SHP77 treated with DMSO at 0.1 percent for 48 hours (cell line): ENCODE measurements at places on chromosomes 12 and 14.

- DNase-seq, result no peak
Observed at GRCh38 chr12:83818881-83819280, 1093.7 kb downstream of the SLC6A15 start.

- DNase-seq, result no peak
Observed at GRCh38 chr14:30928462-30928861, 54.1 kb downstream of the COCH start.

- no peak for DNase-seq
Observed at GRCh38 chr12:41250748-41251147, 62.6 kb downstream of the PDZRN4 start.

DNA sequence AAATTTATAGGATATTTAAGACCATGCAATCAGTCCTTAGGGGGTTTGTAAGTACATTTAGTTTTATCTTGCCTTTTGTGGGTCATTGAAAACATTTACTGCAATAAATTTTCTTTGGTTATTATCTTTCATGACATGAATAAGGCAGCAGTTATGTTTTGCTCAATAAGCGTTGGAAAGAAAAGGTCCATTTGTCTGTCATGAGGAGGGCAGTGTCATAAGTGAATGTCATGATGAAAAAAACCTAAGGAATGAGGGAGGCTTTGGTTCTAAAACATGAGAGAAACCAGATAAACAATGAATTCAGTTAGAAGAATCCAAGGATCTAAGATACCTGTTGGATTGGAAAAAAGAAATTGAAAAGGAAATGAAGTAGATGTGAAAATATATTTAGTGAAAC is 209.4 kb downstream of the NAV3 start:
- no peak for DNase-seq

DNA sequence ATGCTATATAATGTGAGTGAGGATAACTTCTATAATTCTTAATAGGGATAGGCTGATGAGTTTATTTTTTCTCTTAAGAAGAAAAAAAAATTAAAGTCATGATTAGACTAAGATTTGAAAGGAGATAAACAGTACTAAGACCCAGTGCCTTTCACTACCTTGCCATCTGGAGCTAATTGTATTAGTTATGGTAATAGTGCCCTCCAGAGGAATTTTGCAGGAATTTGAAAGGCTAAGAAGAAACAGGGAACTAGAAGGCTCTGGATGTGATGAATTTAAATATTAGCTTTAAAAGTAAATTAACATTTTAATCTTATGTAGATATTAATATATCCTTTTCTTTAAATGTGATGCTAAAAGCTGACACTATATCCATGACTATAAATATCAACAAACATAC is 36.6 kb upstream of the PIK3C2G start:
- no peak for DNase-seq

DNA sequence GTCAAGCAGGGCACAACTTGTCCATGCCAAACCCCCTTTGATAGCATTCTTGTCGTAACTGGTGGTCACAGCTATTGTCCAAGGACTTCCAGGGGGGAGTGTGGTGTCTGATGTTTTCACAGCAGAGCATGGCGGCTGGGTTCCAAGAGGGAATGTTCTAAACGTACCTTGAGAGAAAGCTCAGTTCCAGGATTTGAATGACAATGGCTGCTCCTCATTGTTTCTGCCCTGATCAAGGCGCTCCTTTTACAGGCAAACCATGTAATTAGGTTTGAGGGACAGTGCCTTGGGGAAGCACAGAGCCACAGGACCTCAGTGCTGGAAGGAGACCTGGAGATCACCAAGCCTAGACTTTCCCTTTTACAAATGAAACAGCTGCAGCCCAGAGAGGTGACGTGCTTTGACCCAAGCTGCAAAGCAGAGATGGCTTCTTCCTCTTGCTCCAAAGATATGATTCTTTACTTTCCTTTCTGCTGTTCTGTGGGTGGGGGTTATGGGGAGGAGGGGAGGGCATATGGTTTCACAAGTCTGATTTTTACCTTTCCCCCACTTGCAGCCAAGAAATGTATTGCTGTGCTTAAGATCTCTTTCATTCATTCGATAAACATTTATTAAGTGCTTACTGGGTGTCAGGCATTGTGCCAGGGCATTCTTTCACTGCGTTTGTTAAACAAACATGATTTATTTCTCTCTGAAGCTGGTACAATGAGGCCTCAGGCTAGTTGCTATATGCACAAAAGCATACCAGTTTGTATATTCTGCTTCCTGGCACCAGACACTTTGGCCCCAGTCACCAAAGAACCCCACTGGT is 172.8 kb downstream of the KTN1 start:
- peak; percentile 7 for DNase-seq

DNA sequence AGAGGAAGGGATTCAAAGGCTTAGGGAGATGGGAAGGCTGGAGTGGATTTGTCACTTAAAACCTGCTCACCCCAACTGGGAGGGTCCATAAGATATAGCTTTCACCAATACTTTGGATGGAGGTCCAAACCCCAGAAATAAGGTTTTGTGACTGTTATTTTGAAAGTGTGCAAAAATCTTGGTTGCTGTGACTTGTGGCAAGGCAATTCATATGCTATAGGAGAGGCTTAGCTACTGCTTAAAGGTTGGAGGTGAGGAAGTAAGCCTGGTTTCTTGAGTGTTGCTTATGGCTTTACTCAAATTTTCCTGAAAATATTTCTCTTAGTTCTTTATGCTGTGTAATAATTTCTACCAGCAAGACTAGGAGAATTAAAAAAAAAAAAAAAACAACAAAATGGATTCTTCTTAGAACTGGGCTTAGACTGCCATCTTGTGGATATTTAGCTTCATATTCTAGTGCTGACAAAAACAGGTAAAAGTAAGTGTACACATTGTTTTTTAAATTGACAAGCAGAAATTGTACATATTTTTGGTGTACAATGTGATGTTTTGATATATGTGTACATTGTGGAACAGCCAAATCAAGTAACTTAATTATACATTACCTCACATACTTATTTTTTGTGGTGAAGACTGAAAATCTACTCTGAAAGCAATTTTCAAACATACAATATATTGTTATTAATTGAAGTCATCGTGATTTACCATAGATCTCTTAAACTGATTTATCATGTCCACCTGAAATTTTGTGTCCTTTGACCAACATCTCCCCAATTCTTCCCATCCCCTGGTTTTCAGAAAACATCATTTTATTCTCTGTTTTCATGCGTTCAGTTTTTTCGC is 23.0 kb downstream of the PDE6H start:
- DNase-seq, result no peak

GRCh38 chr14:91997492-91997891 is 42.4 kb downstream of the TRIP11 start:
- DNase-seq, result no peak

DNA sequence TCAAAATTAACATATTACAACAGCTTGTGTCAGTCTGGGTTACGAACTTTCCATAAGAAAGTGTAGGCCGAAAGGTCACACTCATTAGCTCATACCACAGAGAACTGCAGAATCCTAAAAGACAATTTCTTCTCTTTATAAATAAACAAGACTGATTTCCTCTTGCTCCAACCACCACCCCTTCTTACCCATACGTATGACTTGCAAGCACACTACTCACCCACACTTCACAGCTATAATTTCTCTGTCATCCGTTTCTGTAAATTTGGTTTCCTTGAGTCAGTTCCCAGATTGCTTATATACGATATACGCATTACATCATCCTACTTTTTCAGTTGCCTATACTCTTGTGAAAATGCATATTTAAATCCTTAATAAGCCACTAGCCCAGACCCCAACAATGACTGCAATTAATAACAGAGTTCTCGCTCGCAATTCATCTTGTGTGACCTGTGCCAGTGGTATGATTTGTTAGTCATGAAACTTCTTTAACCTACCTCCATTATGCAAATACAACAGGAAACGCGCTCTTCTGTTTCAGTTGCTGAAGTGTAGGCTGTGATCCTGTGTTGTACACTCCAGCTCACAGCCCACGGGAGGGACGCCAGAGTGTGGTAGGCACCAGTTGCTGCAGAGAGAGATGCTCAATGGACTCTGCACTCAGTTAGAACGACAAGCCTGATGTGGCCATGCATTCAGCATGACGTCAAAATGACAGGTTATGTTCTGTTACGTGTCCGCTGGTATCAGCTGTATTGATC is 417.6 kb downstream of the PDZRN4 start:
- no peak for DNase-seq

GRCh38 chr14:53786045-53786444 is 170.6 kb downstream of the BMP4 start:
- no peak for DNase-seq

DNA sequence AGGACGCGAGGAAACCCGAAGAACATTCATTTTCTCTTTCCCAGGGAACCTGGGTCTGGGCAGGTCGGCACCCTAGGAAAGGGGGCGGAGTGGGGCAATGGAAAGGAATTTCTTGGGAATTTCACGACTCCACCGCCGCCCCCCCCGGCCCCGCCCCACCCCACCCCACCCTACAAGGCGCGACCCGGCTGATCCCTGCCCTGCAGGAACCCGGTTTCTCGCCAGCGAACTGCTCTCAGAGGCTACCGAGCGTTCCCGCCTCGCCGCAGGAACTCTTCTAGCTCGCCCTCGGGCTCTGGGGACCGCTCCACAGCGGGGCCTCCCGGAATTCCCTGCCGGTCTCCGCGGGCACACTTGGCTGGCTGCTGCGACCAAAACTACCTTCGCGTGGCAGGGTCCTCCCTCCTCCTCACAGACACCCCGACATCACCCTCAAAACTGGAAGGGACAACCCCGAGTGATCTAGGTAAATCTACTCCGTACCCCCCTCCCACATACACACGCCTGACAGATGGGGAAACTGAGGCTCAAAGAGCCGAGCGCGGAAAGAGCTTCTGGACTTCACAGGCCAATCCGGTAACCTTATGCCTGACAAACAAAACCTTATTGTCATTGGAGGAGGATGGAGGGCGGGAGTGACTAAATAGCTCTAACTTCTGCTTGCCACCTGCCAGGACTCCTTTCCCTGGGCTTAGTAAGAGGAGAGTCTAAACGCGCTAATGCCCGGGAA is 785 bp upstream of the ACTN1 start:
- DNase-seq, result peak; percentile 48

GRCh38 chr12:109927622-109928021 is 27.5 kb downstream of the TCHP start:
- peak; percentile 15 for DNase-seq

DNA sequence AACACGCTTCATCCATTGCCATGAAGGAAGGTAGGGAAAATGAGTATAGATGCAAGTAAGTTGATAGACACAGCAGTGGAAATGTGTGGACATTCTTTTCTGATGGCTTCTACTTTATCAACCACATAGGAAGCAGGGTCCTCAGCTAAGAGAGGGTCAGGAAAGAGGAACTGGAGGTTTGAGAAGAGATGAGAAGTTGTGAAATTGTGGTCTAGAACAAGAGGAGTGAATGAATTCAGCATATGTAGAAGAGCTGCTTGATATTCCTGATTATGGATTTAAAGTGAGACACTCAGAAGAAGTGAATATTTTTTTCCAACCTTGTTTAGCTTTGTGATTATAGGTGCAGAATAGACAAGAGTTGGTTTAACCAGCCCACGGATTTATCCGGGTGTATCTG is 128.5 kb downstream of the SLC15A5 start:
- DNase-seq, result no peak

DNA sequence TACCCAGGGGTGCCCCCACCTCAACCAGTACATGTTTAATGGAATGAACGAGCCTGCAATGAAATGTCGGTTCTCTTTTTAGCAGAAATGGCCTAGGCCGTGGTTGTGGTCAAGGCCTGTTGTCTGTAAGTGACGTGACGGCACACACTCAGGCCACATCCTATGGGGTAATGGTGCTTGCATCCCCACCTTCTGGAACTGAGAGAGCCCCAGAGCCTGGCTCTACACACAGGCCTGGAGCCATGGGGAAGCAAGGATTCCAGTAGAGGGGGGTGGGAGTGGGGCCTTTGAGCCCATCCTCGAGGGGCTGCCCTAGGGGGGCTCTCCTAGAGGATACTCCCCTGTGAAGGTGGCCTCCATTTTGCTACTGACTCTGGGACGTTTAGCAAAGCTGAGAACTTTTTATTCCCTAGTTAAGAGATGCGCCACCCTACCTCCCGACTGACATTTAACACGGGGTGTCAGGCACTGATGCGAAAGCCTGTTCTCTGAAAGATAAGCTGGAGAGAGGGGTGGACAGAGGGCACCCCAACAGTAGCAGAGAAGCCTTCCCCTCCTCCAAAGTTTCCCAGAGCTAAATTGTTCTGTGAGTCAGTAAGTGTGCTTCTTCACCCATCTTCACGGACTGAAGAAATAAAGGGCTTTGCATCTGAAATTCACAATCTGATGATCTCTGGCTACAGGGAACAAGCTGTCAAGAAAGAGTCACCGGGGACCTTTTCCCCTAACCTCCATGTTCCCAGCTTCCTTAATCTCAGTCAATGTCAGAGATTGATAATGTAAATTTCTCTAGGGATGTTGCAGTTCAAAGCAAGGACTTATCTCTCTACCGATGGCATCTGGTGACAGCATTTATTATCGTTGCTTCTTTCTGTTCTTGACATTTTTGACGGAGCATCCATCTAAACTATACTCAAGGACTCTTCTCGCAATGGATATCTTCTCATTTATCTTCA is 6.8 kb downstream of the RIN3 start:
- no peak for DNase-seq

DNA sequence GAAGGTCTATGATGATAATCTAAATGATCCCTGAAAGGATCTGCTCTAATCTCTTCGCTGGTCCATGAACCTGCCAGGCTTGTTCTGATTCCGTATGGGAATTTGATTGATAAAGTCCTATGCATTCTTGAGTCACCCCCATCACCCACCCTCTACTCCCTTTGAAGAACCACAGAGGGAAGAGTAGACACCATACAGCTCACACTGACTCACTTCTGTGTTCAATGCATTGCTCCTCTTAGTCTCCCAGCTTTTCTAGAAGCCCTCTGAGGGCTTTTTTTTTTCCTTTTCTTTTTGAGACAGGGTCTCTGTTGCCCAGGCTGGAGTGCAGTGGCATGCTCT is 18.5 kb upstream of the GPRC5A start:
- DNase-seq, result no peak

- no peak for DNase-seq
Observed at GRCh38 chr12:42636993-42637392, 47.4 kb upstream of the PRICKLE1 start.

GRCh38 chr14:23614395-23614828 is 21.8 kb upstream of the DHRS2 start:
- DNase-seq, result no peak

- DNase-seq, result no peak
Observed at GRCh38 chr12:9702255-9702654, 30.6 kb downstream of the CLECL1 start.

DNA sequence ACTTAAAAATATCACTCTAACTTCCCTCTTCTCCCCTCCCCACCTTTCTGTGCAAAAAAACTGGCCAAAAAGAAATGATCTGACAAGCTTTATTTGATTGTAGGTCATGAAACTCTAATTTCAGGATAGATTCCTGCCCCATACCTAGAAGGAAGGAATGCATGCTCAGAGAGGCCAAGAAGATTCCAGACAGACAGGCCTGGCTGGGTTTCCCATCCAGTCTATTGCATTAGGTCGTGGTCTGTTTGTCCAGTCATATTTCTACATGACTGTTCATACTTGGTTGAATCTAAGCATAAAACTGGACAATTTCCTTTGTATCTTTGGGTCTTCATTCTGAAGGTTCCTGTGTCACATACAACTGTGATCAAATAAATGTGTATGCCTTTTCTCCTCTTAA is 20.0 kb upstream of the SLC15A5 start:
- DNase-seq, result no peak
